H9 (cell line): ENCODE measurements at places on chromosomes 4 and X. TPM values are rescaled to one million over a fixed set of nuclear protein-coding genes. Genes with fewer than 3 reads are reported as not detected.

DNA sequence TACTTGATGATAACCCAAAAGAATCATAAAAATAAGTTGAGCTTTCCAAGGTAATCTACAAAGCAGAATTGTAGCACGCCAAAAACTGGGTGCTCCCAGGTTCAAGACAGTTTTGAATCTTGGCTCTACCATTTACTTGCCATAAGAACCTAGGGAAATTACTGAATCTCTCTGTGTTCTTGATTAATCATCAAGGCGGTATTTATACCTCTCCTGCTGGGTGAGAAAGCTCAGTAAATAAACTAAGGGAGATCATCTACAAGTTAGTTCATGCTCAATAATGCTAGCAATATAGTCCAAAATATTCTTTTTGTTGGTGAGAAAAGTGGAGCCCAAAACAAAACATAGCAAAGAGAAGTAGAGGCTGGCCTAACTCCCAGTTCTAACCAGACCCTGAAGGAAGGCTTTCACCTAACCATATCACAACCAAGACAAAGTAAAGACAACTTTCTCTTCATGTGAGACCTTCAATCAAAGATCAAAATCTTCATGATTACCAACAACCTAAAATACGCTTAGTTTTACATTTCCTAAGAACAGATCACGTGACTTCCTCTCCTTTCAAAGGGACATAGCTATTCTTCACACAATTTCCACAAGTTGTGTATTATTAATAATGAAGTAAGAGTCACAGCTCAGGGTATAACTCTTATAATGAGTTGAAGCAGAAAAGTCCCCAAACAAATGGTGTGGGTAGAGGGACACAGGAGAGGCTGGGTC lies 34.4 kb downstream of the TNIP3 start:
- no peaks in the 10 kb centered on the region for H3K36me3 ChIP-seq
- H3K4me1 ChIP-seq, result no peaks in the 10 kb centered on the region
- H3K27ac ChIP-seq, result no peak overlapping the region
- no peak for DNase-seq
- no peak overlapping the region for H3K4me3 ChIP-seq

DNA sequence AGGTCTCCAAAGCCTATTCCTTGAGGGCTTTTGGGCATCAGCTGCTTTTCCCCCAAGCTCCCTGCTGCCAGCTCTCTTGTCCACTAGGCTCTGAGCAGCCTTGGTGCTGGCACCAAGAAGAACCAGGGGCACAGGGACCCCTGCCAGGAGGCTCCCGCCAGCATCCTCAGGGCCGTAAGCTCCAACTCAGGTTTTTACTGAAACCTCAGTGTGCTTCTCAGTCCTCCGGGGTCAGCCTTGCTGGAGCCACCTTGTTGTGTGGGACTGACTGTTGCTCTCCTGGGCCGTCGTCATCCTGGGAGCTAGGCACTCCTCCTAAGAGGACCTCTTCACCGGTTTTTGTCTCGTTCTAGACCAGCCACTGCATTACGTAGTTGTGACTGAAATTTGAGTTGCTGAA lies 38.9 kb downstream of the NOP14 start:
- no peaks in the 10 kb centered on the region for H3K27me3 ChIP-seq
- H3K4me3 ChIP-seq, result no peak overlapping the region
- H3K36me3 ChIP-seq, result peaks cover 86% of the 10 kb centered on the region
- H3K27ac ChIP-seq, result no peak overlapping the region
- no peak for DNase-seq

- H3K4me1 ChIP-seq, result no peaks in the 10 kb centered on the region
- H3K36me3 ChIP-seq, result no peaks in the 10 kb centered on the region
These were observed 1116.3 kb downstream of the FAT4 start for GRCh38 chr4:126431049-126431448.

- DNase-seq, result no peak
- no peaks in the 10 kb centered on the region for H3K36me3 ChIP-seq
- no peak overlapping the region for H3K27ac ChIP-seq
- peaks cover 7% of the 10 kb centered on the region; the same call in 1 of the 2 replicates for H3K4me1 ChIP-seq
- no peak overlapping the region for H3K4me3 ChIP-seq
These were observed 92.1 kb downstream of the AFF1 start for GRCh38 chr4:87026800-87027495.

DNA sequence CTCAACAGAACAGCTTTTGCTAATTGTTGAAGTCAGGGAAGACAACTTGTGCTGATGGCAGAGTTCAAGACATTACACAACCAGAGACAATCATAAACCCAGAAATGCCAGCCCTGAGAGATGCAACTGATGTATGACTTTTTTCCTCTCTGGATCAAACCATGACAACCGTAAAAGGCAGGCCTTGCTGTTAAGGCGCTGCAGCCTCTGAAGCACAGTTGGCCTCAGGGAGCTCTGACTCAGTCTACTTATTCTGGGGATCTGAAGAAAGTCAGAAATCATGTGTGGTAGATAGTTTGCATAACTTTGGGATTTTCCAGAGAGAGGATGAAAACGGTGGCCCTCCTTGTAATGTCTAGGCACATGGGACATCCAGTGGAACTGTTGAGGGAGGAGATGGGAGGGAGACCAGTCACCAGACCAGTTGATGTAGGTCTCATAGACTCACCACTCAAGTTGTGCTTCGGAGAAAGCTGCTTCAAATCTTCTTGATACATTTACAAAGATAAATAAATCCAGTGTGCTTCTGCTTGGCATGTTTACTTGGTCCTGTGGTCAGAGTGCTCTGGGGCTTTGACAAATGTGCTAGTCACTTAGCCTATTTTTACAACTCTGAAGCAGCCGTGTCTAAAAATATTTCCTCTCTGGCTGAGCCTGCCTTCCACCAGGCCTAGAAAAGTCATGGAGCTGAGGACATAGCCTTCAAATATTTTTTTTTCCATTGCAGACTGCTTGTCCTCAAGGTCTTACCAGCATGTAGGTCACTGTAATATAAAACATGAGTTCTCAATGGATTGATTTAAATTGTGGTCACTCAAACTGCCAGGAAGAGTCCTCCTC lies 7.5 kb downstream of the HADH start:
- no peaks in the 10 kb centered on the region for H3K27me3 ChIP-seq
- DNase-seq, result no peak
- no peaks in the 10 kb centered on the region for H3K4me1 ChIP-seq
- peaks cover 30% of the 10 kb centered on the region for H3K36me3 ChIP-seq
- no peak overlapping the region for H3K4me3 ChIP-seq

GRCh38 chr4:159705334-159705733 lies 602.5 kb downstream of the RAPGEF2 start:
- no peaks in the 10 kb centered on the region for H3K27me3 ChIP-seq
- DNase-seq, result no peak
- H3K4me3 ChIP-seq, result no peak overlapping the region
- H3K27ac ChIP-seq, result no peak overlapping the region

DNA sequence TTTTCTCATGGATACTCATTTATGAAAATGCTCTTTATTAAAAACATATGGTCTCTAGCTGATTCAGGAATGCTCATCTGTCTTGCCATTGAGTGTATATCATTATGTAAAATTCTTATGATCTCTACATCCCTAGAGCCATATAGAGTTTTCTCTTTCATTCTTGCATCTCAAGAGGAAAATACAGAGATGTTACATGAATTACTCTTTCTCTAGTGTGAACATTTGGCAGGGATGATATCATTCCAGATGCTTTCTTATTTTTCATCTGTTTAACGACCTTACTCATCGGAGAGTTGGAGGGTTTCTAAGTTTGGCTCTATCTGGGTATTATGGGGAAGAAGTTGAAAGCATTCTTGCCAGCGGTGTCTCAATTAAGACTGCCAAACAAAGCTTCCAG lies 202.9 kb upstream of the SLC7A11 start:
- H3K27me3 ChIP-seq, result no peaks in the 10 kb centered on the region
- H3K4me3 ChIP-seq, result no peak overlapping the region
- H3K36me3 ChIP-seq, result 0 out of 2 replicates have a peak, but pooled peaks cover 4% of the 10 kb centered on the region

- H3K4me1 ChIP-seq, result no peaks in the 10 kb centered on the region
- no peaks in the 10 kb centered on the region for H3K27me3 ChIP-seq
- DNase-seq, result no peak
- no peak overlapping the region for H3K4me3 ChIP-seq
- H3K36me3 ChIP-seq, result no peaks in the 10 kb centered on the region
These were observed 24.3 kb downstream of the SERPINA7 start for GRCh38 chrX:106014119-106014775.

GRCh38 chr4:32147446-32148085 lies 1427.4 kb downstream of the PCDH7 start:
- H3K4me1 ChIP-seq, result no peaks in the 10 kb centered on the region
- no peaks in the 10 kb centered on the region for H3K27me3 ChIP-seq
- H3K4me3 ChIP-seq, result no peak overlapping the region
- H3K36me3 ChIP-seq, result no peaks in the 10 kb centered on the region

DNA sequence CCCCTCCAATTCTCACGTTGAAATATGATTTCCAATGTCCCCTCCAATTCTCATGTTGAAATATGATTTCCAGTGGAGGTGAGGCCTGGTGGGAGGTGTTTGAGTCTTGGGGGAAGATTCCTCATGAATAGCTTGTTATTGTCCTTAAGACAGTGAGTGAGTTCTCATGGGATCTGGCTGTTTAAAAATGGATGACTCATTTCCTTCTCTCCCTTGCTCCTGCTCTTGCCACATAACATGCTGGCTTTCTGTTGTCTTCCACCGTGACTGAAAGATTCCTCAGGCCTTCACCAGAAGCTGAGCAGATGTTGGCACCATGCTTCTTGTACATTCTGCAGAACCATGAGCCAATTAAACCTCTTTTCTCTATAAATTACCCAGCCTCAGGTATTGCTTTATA lies 346.8 kb upstream of the TECRL start:
- H3K4me3 ChIP-seq, result no peak overlapping the region
- no peak overlapping the region for H3K27ac ChIP-seq
- no peaks in the 10 kb centered on the region for H3K4me1 ChIP-seq
- DNase-seq, result no peak

- no peak overlapping the region for H3K27ac ChIP-seq
- peaks cover 68% of the 10 kb centered on the region for H3K36me3 ChIP-seq
- no peak for DNase-seq
- no peaks in the 10 kb centered on the region for H3K27me3 ChIP-seq
These were observed 2.5 kb downstream of the SLC25A6 start for GRCh38 chrX:1389181-1389992.

DNA sequence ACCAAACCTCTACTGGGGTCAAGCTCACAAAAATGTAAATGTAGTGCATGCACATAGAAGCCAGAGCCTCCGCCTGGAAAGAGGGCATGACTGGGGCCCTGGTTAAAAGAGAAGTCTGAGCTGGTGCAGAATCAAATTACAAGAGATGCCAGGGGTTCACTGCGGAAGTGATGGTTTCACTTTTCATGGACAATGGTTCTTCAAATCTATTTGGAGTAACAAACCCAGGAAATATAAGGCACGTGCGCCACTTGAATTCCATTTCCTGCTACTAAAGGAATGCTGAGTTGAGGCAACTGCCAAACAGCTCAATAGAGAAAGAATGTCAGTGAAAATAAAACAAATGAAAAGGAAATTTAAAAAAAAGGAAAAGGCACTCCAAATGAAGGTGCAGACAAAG lies 79.8 kb downstream of the FUNDC1 start:
- H3K36me3 ChIP-seq, result no peaks in the 10 kb centered on the region
- H3K4me1 ChIP-seq, result no peaks in the 10 kb centered on the region
- H3K27me3 ChIP-seq, result no peaks in the 10 kb centered on the region
- DNase-seq, result no peak
- no peak overlapping the region for H3K27ac ChIP-seq

- no peaks in the 10 kb centered on the region for H3K27me3 ChIP-seq
- no peak overlapping the region for H3K4me3 ChIP-seq
- peaks cover 3% of the 10 kb centered on the region; the same call in 1 of the 2 replicates for H3K36me3 ChIP-seq
- H3K27ac ChIP-seq, result no peak overlapping the region
- DNase-seq, result no peak
These were observed 209.1 kb upstream of the JADE1 start for GRCh38 chr4:128600410-128600809.

GRCh38 chrX:78124307-78124706 lies 15.1 kb downstream of the TAF9B start:
- H3K4me1 ChIP-seq, result no peaks in the 10 kb centered on the region
- no peak overlapping the region for H3K27ac ChIP-seq
- H3K4me3 ChIP-seq, result no peak overlapping the region
- H3K36me3 ChIP-seq, result peaks cover 49% of the 10 kb centered on the region
- no peak for DNase-seq

GRCh38 chr4:130214268-130214667 lies 1118.3 kb downstream of the C4orf33 start:
- no peaks in the 10 kb centered on the region for H3K27me3 ChIP-seq
- no peak for DNase-seq
- no peak overlapping the region for H3K4me3 ChIP-seq
- H3K4me1 ChIP-seq, result no peaks in the 10 kb centered on the region
- no peaks in the 10 kb centered on the region for H3K36me3 ChIP-seq
- H3K27ac ChIP-seq, result no peak overlapping the region

DNA sequence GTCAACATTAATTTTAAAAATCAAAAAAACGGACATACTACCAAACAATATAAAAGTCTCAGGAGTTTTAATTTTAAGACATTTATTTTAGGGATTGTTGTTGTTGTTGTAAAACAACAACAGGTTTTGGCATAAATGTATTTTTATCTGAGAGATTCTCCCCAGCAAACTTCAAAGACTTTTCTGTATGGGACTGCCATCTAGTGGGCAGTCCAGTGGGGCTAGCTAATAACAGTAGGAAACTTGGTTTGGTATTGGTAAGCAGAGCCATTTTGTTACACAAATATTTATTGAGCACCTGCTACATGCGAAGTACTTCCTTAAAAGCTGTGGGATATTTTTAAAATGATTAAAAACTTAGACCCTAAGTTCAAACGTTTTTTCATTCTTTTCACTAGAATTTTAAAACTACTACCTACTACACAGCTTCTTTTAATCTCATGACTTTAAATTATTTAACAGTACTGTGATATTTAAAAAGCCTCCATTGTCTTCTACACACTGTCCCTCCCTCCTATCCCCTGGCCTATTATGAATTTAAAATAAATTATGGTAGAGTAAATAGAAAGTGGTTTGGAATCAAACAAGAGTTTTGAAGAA lies 1028.4 kb upstream of the INTU start:
- no peaks in the 10 kb centered on the region for H3K36me3 ChIP-seq
- no peaks in the 10 kb centered on the region for H3K4me1 ChIP-seq
- H3K27ac ChIP-seq, result no peak overlapping the region

- H3K27ac ChIP-seq, result no peak overlapping the region
- DNase-seq, result no peak
- H3K27me3 ChIP-seq, result no peaks in the 10 kb centered on the region
- no peak overlapping the region for H3K4me3 ChIP-seq
- H3K36me3 ChIP-seq, result no peaks in the 10 kb centered on the region
- no peaks in the 10 kb centered on the region; the same call in 1 of the 2 replicates for H3K4me1 ChIP-seq
These were observed 11.9 kb downstream of the CLRN2 start for GRCh38 chr4:17526695-17527477.

- H3K36me3 ChIP-seq, result no peaks in the 10 kb centered on the region
- H3K4me1 ChIP-seq, result no peaks in the 10 kb centered on the region; the same call in 1 of the 2 replicates
- H3K27ac ChIP-seq, result no peak overlapping the region
- H3K4me3 ChIP-seq, result no peak overlapping the region
These were observed 440.0 kb upstream of the IGFBP7 start for GRCh38 chr4:57550198-57550597.

Gene FRMPD4
- total RNA-seq, result 0.18 and 0.24 TPM in 2 replicates

Gene IQSEC2
- 7.0 and 8.4 TPM in 2 replicates for total RNA-seq

Gene GYPA
- not detected in 2 replicates for total RNA-seq

Gene TRPC5OS
- not detected in 2 replicates for total RNA-seq

Gene TCEAL5
- total RNA-seq, result not detected in 2 replicates

Gene CISD2
- 45.6 and 46.0 TPM in 2 replicates for total RNA-seq

Gene USP17L18
- not detected in 2 replicates for total RNA-seq

Gene RHOXF1
- total RNA-seq, result not detected in 2 replicates

Gene ZFP42
- total RNA-seq, result 191 and 193 TPM in 2 replicates

Gene FGFBP2
- not detected in 2 replicates for total RNA-seq
